ENCODE measurements at places on chromosomes 6 and 20.
A peak's percentile ranks its signal among the peaks of the same experiment; 100 is the strongest.

GRCh38 chr6:112269114-112269513, 14.7 kb upstream of the LAMA4 start:
- peak; percentile 30 for DNase-seq

- no peak for DNase-seq
Measured at GRCh38 chr20:54839224-54839623, 363.8 kb downstream of the DOK5 start.

DNA sequence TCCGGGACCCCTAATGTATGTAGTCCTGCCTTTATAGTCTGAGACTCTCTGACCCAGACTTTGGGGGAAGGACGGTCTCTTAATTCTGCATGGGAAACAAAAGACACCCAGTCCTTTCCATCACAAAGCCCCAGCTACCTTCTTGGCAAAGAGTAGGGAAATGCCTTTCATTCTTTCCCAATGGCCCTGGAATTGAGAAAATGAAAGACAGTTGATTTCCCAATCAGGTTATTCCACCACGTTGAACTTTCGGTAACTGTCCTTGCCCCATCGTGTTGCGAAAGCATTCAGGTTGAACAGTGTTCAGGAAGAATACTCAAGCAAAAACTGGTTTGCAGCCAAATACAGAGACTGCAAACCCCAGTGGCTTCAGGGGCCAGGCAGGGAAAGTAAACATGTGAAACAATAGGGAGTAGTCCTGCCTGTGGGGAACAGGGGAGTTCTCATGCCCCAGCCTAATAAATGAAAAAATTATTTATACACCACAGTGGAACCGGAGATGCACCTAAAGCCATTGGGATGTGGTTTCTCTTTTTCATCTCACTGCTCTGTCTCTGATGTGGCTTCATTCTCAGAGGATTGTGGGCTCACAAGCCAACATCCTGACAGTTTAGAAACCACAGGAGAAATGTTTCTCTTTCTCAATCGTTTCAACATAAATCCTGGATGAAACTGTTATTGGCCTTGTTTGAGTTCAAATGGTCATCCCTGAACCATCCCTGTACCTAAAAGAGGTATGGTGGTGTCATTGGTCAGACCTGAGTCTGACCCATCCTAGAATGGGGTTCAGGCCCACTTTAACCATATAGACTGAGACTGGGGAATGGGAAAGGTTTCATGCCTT, 44.2 kb upstream of the SLC9A8 start:
- no peak for DNase-seq

DNA sequence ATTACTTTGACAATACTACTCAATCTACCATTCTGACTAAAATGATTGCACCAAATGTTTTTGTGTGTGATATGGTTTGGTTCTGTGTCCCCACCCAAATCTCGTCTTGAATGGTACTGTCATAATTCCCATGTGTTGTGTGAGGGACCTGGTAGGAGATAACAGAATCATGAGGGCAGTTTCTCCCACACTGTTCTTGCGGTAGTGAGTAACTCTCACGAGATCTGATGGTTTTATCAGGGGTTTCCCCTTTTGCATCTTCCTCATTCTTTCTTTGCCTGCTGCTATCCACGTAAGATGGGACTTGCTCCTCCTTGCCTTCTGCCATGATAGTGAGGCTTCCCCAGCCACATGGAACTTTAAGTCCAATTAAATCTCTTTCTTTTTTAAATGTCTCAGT, 20.8 kb downstream of the SYCP2 start:
- DNase-seq = no peak

- DNase-seq = no peak
Measured at GRCh38 chr6:25179051-25179778, 100.0 kb upstream of the CARMIL1 start.

DNA sequence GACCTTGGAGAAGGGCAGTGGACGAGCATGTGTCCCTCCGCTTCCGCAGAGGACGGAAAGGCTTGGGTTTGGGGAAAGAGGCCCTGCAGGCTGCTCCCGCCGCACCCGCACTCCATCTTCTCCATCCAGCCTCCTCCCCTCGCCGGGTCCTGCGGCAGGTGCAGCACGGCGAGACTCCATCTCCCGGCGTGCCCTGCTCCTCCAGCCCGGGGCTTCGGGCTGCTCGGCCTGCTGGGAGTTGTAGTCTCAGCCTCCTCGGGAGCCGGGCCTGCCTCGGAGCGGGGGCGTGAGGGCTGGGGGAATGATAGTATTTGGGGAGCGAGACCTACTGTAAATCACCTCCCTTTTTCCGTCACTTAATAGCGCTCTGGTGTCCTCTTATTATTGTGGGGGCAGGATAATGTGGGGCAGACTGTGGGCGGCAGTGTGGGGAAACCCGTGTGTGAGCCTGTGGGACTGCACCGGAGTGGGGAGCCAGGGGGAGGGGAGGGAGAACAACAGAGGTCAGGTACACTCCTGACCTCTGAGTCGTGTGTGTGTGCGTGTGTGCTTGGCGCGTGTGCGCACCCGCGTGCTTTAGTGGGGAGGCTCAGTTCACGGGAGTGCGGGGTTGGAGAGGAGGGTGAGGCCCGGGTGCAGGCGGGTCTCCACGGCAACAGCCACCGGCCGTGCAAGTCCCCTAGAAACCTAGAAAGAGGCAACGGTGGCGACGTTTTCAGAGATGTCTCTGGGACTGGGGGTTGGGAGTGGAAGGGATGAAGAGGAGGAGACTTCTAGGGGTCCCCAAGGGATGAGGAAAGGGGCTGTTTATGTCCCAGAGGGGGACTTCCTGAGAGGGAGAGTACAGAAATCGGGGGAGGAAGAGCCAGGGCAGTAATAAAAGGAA, 4.1 kb downstream of the TTBK1 start:
- DNase-seq = peak; percentile 95

DNA sequence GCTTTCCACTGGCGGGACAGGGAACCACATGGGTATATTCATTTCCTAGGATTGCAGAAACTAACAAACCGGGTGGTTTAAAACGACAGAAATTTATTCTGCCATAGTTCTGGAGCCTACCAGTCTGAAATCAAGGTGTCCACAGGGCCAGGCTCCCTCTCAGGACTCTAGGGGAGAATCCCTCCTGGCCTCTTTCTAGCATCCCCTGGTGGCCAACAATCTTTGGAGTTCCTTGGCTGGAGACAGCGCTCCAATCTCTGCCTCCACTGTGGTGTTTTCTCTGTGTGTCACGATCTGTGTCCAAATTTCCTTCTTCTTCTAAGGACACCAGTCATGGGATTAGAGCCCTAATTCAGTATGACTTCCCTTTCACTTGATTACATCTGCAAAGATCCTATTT, 95.0 kb downstream of the SCML4 start:
- DNase-seq = peak; percentile 24

DNA sequence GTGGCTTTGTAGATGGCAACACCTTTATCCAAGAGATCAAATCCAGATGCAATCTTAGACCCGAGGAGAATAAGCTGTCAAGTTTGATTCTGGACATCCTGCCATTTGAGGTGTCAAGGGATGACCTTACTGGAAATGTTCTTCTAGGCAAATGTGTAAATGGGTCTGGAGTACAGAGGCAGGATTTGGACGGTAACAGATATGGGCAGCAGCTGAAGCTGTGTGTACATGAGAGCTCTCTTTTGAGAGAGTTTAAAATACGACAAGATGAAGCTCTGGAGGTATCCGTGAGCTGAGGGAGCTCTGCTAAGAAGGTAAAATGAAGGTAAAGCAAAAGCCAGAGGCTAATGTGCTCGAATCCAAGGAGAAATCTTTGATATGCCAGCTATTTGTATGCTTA, 56.6 kb downstream of the RALGAPA2 start:
- DNase-seq = no peak

GRCh38 chr20:56955680-56956079, 310.8 kb downstream of the BMP7 start:
- no peak for DNase-seq

DNA sequence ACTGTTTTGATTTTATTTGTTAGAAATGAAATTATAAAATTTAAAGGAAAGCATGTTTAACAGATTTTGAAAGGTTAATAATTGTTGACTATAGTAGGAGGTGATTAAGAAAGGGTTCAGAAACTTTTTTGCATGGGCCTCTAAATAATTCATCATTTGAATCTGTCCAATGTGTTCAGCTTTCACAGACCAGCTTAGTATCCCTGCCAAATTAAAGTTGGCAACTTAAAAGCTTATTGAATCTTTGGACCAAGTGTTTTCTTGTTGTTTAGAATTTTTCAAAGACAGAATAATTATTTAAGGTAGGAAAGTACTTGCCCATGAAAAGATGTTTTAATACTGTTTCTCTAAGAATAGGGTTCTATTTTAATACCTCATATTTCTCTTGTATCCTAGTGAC, 466.0 kb downstream of the GJA1 start:
- no peak for DNase-seq

DNA sequence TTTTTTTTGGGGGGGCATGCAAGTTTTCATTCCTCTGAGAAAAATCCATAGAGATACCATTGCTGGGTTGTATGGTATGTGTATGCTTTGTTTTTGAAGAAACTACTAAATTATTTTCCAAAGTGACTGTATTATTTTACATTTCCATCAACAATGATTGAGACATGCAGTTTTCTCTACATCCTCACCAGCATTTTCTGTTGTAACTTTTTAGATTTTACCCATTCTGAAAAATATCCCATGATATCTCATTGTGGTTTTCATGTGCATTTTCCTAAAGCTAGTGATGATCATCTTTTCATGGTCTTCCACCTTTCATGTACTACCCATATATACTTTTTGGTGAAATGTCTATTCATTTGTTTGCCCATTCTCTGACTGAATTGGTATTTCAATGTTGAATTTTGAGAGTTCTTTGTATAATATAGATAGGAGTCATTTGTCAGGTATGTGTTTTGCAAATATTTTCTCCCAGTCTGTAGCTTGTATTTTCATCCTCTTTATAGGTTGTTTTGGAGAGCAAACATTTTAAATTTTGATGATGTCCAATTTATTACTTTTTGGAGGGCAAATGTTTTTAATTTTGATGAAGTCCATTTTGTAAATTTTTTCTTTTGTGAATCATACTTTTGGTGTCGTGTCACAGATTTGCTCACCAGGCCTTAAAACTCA, 827.5 kb upstream of the CITED2 start:
- DNase-seq = no peak

GRCh38 chr6:168683621-168684020, 242.6 kb downstream of the SMOC2 start:
- no peak for DNase-seq

DNA sequence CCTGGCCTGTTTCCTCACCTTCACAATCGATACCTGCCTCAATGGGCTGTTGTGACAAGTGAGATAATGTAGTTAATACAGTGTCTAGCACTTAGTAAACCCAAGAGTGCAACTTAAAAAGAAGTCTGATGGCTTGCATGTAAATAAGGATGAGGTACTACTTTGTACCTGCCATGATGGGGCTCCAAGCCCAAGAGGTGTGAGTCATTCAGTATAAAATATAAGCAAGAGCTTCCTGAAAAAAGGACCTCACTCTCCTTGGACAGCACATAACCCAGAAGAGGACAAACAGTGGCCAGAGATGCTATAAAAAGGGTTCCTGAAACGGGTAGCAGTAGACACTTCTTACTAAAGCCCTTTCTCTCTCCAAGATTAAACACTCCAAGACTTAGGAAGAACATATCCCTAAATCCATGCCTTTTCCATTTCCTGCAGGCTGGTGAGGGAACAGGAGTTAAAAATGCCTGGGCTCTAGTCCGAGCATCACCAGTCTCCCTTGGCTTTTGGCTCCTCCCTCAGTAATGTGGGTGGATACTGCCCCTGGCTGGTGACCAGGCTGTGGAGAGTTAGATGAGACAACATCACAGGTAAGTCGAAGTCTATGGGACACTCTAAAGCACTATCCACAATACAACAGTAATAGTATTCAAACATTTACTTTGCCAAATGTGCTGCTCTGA, 4.3 kb downstream of the UBE2V1 start:
- no peak for DNase-seq

Data from HEK293T (cell line).